Activated CD8-positive, alpha-beta memory T cell treated with anti-CD3 and anti-CD28 coated beads for 24 hours (primary cell): ENCODE measurements at places on chromosomes 11 and 22.
A peak's percentile ranks its signal among the peaks of the same experiment; 100 is the strongest.

- no peak for DNase-seq
Observed at GRCh38 chr11:33207408-33207985, 46.2 kb upstream of the CSTF3 start.

- no peak for DNase-seq
Observed at GRCh38 chr11:105577641-105578040, 32.2 kb upstream of the GRIA4 start.

- no peak for DNase-seq
Observed at GRCh38 chr22:19917389-19918138, 24.0 kb upstream of the COMT start.

DNA sequence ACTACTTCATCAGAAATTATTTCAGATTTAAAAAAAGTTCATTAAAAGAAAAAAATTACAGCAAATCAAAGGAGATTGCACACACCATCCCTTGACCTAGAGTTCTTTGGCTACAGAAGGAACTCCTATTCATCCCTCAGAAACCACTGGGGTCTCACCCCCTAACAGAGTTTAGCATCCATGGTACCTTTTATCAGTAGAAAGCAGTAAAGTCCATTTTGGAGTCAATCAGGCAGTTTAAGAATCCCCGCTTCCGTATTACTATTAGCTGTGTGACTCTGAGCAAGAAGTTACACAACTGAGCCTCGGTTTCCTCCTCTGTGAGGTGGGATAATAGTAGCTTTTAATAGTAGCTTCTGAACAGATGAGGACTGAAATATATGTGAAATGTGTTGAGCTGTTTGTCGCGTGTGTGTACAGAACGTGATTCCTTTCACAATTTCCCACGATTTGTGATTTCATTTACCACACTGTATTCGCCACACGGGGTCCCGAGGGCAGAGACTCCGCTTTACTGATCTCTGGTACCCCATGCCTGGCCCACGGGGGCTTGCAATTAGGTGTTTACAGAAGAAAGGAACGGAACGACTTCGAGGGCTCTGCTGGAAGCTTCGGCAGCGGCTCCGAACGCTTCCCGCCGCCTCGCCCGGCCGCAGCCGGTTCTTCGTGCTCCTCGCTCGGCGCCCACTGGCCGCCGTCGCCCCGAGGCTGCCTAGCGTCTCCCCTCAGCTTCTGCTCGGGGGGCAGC lies 72.5 kb upstream of the ZBED5 start:
- no peak for DNase-seq

- DNase-seq = no peak
Observed at GRCh38 chr11:30018495-30018894, 1.7 kb upstream of the KCNA4 start.

DNA sequence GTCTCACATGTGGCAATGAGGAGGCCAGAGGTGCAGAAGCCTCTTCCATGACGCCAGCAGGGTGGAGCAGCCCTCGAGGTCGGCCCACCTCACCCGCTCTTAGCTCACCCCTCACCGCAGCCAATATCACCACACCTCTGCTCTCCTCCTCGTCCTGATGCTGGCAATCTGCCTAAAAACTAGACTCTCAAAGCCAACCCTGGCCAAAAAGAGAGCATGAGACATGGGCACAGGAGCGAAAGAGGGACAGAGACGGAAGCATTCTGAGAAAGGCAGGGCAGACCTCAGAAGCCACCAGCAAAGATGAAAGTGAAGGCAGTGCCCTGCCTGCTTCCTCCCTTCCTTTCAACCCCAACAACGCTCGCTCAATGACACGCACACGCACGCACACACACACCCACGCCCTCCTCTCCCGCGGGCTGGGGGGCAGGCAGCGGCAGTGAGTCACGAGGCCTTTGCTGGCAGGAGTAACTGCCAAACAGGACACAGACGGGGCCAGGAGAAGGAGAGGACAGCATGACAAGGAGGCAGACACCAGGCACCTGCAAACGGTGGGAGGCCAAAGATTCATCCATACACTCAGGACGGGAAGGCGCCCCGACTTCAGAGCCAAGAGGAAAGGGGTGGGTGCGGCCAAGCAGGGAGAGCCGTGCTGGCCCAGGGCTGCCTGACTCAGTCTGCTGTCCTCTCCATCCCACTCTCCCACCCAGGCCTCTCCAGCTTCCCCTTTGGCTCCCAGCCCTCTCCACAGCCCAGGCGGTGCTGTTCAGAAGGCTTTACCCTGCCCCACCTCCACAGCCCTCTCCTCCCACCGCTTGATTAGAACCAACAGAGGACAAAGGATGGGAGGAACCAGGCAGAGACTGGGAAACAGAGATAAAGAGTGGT lies 11.4 kb downstream of the IGSF9B start:
- peak; percentile 91 for DNase-seq

DNA sequence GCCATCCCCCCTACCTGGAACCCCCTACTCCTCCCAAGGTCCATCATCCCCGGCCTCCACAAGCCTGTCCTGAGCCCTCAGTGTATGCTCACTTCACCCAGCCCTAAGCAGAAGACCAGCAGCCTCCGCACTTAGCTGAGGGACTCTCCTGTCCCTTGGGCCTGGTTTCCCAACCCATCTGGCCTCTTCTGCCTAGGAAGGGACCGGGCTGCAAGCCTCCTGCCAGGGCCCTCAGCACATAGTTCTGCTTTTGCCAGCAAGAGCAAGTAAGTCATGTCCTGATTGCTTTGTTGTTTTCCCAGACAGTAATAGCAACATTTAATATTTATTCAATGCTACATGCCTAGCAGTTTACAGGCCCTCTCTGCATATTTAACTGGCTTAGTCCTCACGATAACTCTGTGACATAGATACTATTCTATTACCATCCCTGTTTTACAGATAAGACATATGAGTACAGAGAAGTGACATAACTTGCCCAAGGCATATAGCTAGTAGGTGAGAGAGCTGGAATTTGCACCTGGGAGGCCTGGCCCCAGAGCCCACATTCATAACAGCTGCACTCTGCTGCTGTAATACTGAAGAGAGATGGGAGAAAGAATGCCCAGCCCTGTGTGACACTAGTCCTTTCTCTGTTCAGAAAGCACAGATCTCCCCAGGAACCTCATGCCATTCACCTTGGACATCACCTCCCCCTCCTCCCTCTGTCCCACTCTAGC lies 139.2 kb downstream of the PARVA start:
- no peak for DNase-seq

GRCh38 chr11:73114835-73115220 lies 27.3 kb downstream of the FCHSD2 start:
- no peak for DNase-seq

- DNase-seq = no peak
Observed at GRCh38 chr22:49141761-49142160, 685.9 kb downstream of the BRD1 start.

- DNase-seq = peak; percentile 82
Observed at GRCh38 chr11:57458410-57459163, 1.7 kb upstream of the RTN4RL2 start.

- no peak for DNase-seq
Observed at GRCh38 chr22:38569181-38569971, 607 bp downstream of the DMC1 start.

- no peak for DNase-seq
Observed at GRCh38 chr11:22454461-22455090, 116.4 kb downstream of the SLC17A6 start.

DNA sequence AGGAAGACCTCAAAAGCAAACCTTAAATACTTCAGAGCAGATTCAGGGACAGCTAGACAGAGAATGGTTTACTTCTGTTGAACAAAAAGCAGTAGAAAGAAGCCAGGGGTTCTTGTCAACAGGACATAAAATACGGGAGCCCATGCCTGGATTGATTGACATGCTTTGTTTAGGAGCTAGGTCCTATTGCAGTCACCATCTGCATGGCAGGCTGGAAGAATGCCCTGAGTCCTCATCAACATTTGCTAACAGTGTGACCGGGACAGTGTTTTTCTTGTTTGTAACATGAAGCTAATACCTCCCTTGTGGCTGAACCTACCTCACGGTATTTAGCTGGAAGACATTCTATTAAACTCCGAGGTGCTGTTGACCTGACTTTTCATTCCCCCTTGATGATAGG lies 225.4 kb downstream of the NTM start:
- no peak for DNase-seq

GRCh38 chr22:41491374-41492100 lies 22.6 kb downstream of the ACO2 start:
- no peak for DNase-seq

DNA sequence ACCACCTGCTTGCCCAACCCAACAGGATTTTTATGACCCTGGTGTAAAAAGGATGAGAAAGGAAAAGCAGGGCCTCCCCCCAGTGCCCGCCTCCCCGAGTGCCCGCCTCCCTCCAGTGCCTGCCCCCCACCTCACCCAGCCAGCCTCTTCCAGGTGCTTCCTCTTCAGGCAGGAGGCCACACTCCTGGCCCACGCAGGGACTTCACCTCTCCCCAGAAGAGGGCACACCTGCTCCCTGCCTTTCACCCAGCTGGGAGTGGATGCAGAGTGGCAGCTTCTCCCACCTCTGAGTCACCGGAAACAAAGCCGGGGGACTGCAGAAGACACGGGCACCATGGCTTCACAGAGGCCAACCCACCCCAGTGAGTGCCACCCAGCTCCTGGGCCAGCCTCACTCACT lies 16.1 kb downstream of the CPT1A start:
- DNase-seq = peak; percentile 71

GRCh38 chr22:24330636-24331035 lies 60.0 kb downstream of the SPECC1L start:
- no peak for DNase-seq

DNA sequence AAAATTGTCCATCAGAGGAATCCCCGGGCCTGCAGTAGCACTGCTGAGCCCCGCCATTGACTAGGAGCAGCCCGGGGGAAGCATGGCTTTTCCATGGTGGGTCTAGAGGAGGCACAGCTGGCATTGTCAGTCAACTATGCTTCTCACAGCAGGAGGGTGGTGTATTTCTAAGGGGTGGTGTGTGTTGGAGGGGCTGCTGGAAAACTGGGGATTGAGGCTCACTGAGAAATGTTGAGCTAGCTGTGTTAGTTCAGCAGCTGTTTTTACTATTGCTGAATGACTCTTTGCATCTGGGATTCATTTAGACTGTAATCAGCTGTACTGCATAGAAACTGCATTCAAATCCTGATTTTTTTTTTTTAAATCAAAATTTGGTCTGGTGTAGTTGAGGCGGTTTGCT lies 5.6 kb downstream of the DDX10 start:
- no peak for DNase-seq

DNA sequence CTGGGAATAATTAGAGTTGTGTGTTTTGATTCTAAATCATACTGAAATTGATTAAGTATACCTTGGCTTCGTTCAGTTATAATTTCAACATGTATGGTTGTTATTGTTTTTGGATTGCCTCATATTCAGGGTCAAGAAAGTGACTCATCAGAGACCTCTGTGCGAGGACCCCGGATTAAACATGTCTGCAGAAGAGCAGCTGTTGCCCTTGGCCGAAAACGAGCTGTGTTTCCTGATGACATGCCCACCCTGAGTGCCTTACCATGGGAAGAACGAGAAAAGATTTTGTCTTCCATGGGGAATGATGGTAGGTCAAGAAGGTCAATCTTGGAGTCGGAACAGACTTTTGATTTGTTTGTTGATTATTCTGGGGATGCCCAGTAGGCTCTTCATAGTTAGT lies 40.4 kb downstream of the KMT2A start:
- DNase-seq = no peak
